ENCODE measurements at places on chromosomes 2 and 18.

DNA sequence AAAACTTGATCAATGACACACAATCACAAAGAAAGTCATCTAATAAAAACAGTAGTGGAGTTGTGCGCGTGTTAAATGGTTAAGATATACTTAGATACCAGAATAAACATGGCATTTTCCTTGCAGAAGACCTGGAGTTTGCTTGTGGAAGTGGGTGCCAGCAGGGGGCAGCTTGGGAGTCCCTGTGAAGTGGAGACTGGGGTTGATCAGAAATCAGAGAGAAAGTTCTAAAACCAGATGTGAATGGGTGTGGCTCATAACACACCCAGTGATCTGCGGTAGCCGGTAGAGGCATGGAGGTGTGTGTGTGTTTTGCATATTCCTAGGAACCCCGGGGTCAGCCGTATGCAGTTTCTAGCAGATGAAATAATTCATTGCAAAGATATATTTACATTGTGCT, 300.1 kb upstream of the TRIB2 start:
- no peak for DNase-seq

DNA sequence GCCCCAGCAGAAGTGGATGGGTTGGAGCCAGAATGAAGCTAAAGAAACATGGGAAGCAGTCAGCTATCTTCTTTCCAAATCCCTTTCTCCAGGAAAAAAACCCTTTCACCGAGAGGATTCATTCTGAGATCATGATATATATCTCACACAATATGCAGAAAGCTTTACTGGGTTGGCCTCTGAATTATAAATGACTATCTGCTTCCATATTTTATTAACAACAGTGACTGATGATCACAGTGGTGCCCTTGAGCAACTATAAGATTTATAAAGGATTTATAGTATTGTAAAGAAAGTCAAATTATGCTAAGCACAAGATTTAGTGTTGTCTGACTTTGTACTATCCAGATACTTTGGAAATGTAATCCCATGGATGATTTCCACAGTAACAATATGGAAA, 180.3 kb downstream of the KCNE4 start:
- DNase-seq = no peak

DNA sequence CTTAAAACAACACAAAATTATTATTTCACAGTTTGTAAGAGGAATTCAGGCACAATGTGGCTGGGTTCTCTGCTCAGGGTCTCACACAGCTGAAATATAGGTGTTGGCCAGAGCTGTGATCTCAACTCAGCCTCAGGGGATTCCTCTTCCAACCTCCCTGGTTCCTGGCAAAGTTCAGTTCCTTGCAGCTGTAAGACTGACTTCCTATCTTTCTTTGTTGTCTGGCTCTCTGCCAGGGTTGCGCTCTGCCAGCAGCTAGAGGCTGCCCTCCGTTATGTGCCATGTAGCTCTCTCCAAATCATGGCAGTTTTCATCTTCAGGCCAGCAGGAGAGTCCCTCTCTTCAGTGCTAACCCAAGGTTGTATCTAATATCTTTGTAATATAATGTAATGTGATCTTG, 272.5 kb upstream of the KCNJ3 start:
- peak; percentile 10 for DNase-seq

GRCh38 chr18:32672398-32672797, 100.4 kb downstream of the KLHL14 start:
- DNase-seq = no peak

- DNase-seq = peak; percentile 41
Measured at GRCh38 chr18:24075767-24076597, 61.4 kb downstream of the TTC39C start.

DNA sequence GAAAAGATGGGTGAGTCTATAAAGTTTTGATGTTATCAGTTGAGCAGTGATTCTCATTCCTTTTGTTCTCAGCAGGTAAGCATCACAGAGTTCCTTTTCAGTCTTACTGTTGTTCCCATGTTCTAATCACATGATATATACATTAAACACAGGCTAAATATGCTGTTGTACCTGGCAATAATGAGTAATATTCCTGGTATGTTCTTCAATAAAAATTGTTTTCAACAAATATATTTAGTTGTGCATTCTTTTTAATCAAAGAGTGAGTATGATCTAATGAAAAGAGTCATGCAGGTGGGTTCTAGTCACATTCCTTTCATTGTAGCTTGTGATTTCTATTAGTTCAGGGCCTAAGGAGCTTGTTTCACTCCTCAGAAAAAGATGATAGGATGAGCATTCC, 288.3 kb upstream of the NETO1 start:
- DNase-seq = no peak

Data from muscle of back (tissue), 13 donors.